NCI-H2081 treated with DMSO at 0.1 percent for 48 hours (cell line): ENCODE measurements at places on chromosomes 2 and 18.

DNA sequence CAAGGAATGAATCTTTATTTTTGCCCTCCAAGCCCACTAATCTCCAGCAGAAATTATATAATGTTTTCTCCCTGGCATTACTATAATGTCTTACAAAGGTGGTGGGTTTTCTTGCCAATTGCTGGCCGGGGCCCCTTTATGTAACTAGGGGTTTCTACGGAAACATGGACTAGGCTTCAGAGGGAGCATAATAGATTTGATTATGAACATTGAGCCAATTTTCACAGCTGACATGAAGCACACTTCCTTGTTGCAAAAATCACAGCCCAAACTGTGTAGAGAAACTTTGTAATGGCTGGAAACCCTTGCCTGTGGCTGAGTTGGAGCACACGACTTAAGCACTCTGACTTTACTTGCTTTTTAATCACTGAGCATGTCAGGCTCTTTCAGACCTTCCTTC is 3.8 kb upstream of the CYRIA start:
- no peak for DNase-seq

GRCh38 chr2:26757873-26758789 is 6.0 kb upstream of the SLC35F6 start:
- no peak for DNase-seq

- no peak for DNase-seq
Measured at GRCh38 chr2:156937430-156937829, 320.1 kb upstream of the GALNT5 start.

GRCh38 chr2:182330451-182331305 is 96.2 kb downstream of the PDE1A start:
- no peak for DNase-seq

- no peak for DNase-seq
Measured at GRCh38 chr2:10005461-10006235, 37.7 kb upstream of the KLF11 start.

DNA sequence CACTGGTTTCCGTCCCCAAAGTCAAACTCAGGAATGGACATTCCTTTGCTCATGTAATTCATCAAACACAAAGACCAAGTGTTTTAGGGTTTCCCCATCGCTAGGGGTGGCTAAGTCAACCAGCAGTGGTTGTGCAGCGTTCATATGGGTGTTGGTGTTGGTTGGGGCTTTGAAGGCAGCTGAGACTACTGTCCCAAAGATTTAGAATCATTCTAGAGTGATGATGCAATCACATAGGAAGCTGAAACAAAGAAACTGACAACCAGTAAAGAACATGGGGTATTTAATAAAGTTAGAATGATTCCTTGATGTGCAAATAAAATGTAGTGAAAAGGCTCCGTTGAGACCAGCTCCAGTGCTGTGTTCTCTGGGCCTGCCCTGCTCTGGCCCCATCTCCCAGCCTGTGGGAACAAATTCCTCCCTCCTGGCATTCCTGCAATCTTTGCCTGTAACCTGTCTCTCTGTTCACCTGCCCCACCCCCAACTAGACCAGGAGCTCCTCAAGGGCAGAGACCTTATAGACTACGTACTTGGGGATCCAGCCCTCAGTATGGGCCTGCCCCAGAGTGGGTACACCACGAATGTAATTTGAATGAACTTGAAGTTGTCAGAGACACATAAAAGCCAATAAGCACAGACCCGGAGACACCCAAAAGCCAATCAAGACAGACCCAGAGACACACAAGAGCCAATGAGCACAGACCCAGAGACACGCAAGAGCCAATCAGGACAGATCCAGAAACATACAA is 191.7 kb upstream of the TWIST2 start:
- DNase-seq: no peak
